ENCODE measurements at places on chromosomes 12 and 14. TPM values are rescaled to one million over a fixed set of nuclear protein-coding genes. Genes with fewer than 3 reads are reported as not detected.

A2M gene
- total RNA-seq: 105 TPM

PIWIL1 gene
- total RNA-seq: not detected

PRB2 gene
- total RNA-seq: not detected

PCK2 gene
- total RNA-seq: 133 TPM

TAS2R20 gene
- 1.2 TPM for total RNA-seq

PKP2 gene
- 187 TPM for total RNA-seq

SMCO2 gene
- 0.21 TPM for total RNA-seq

MYH6 gene
- not detected for total RNA-seq

CLEC2D gene
- total RNA-seq: 6.8 TPM

KLRC2 gene
- total RNA-seq: 0.50 TPM

PIK3C2G gene
- total RNA-seq: 0.57 TPM

IAPP gene
- not detected for total RNA-seq

SLC7A8 gene
- 21.5 TPM for total RNA-seq

OSGEP gene
- 26.9 TPM for total RNA-seq

ACOT4 gene
- total RNA-seq: 3.3 TPM

SLC25A47 gene
- total RNA-seq: not detected

PTPRR gene
- total RNA-seq: 21.8 TPM

RALGAPA1 gene
- total RNA-seq: 68.4 TPM

IPO8 gene
- total RNA-seq: 55.2 TPM

DYRK2 gene
- total RNA-seq: 112 TPM

PNN gene
- 34.6 TPM for total RNA-seq

AMDHD1 gene
- total RNA-seq: 0.48 TPM

EMP1 gene
- total RNA-seq: 667 TPM

TAS2R50 gene
- 0.98 TPM for total RNA-seq

BICD1 gene
- 4.2 TPM for total RNA-seq

NANOG gene
- 0.40 TPM for total RNA-seq

COX8C gene
- not detected for total RNA-seq

FERMT2 gene
- total RNA-seq: 43.9 TPM

ACTR6 gene
- total RNA-seq: 24.3 TPM

GXYLT1 gene
- total RNA-seq: 11.1 TPM

PLEKHD1 gene
- total RNA-seq: 0.10 TPM

TAS2R10 gene
- not detected for total RNA-seq

NEUROD4 gene
- not detected for total RNA-seq

FOXN4 gene
- not detected for total RNA-seq

FGD4 gene
- 38.4 TPM for total RNA-seq

MYF6 gene
- not detected for total RNA-seq

KRT6C gene
- total RNA-seq: not detected

NINJ2 gene
- total RNA-seq: 2.1 TPM

HOXC5 gene
- not detected for total RNA-seq

KERA gene
- not detected for total RNA-seq

SERPINA12 gene
- not detected for total RNA-seq

KRT6A gene
- total RNA-seq: not detected

GPATCH2L gene
- 33.7 TPM for total RNA-seq

TAS2R8 gene
- total RNA-seq: not detected

DPF3 gene
- total RNA-seq: 6.7 TPM

KIAA0586 gene
- total RNA-seq: 17.4 TPM

DHRS4L2 gene
- total RNA-seq: 32.5 TPM

FITM1 gene
- 0.85 TPM for total RNA-seq

RAPGEF3 gene
- total RNA-seq: 10.1 TPM
